ENCODE measurements at places on chromosomes 11 and 22. TPM values are rescaled to one million over a fixed set of nuclear protein-coding genes. Genes with fewer than 3 reads are reported as not detected.

The CCDC89 gene
- total RNA-seq: 1.3 TPM

DNA sequence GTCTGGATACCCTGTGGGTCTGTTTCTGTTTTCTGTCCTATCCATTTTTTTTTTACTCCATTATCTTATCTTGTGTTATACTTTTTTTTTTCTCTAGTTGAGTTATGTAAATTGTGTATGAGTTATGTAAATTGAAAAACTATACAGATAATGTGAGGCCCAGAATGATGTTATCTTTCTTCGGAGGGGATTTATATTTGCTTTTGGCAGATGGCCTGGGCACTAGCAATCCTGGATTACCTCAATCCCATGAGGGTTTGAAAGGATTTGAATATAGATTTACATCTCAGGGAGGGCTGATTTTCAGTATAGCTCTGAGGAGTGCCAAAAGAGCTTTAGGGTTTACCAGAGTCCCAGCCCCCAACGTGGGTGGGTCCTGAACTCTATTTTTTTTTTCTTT is 71.0 kb downstream of the CSTPP1 start:
- DNase-seq: no peak

The LARGE1 gene
- 48.7 TPM for total RNA-seq

GRCh38 chr22:20619045-20619892 is 111.9 kb downstream of the MED15 start:
- DNase-seq: no peak

DNA sequence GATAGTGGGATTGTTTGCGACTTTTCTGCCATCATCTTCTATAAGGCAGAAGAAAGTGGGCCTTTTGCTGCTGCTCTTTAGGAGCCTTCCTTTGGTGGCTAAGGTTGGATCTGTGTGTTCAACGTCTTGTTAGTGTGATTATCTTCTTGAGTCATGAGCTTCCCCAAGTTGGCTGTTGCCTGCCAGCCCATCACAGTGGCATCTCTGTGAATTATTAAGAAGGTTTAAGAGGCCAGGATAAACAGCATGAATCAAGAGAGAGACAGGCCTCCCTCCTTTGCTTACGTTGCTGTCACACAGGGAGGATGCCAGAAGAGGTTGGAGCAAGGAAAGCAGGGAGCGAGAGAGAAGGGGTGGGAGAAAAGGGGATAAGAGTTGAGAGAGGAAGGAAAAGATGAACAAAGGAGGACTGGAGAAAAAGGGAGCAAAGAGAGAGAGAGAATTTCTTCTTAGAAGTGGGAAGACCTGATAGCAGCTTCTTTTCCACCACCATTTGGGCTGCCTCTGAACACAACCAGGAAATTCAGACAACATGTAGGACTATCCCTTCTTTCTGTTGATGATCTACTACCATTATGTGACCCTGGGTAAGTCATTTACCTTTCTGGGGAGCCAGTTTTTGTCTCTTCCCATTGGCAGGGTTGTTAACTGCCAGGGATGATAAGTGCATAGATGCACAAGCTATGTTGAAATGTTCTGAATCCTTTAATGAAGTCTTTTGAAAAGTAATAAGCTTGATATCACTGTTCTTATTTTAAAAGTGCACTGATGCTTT is 126.5 kb downstream of the NAV2 start:
- DNase-seq: no peak

The C11orf97 gene
- not detected for total RNA-seq

GRCh38 chr11:71169313-71169712 is 83.1 kb downstream of the SHANK2 start:
- no peak for DNase-seq

DNA sequence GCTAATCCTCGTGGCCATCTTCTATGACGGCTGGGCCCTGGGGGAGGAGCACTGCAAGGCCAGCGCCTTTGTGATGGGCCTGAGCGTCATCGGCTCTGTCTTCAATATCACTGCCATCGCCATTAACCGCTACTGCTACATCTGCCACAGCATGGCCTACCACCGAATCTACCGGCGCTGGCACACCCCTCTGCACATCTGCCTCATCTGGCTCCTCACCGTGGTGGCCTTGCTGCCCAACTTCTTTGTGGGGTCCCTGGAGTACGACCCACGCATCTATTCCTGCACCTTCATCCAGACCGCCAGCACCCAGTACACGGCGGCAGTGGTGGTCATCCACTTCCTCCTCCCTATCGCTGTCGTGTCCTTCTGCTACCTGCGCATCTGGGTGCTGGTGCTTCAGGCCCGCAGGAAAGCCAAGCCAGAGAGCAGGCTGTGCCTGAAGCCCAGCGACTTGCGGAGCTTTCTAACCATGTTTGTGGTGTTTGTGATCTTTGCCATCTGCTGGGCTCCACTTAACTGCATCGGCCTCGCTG is 12.1 kb downstream of the MTNR1B start:
- no peak for DNase-seq

The HEPN1 gene
- not detected for total RNA-seq

DNA sequence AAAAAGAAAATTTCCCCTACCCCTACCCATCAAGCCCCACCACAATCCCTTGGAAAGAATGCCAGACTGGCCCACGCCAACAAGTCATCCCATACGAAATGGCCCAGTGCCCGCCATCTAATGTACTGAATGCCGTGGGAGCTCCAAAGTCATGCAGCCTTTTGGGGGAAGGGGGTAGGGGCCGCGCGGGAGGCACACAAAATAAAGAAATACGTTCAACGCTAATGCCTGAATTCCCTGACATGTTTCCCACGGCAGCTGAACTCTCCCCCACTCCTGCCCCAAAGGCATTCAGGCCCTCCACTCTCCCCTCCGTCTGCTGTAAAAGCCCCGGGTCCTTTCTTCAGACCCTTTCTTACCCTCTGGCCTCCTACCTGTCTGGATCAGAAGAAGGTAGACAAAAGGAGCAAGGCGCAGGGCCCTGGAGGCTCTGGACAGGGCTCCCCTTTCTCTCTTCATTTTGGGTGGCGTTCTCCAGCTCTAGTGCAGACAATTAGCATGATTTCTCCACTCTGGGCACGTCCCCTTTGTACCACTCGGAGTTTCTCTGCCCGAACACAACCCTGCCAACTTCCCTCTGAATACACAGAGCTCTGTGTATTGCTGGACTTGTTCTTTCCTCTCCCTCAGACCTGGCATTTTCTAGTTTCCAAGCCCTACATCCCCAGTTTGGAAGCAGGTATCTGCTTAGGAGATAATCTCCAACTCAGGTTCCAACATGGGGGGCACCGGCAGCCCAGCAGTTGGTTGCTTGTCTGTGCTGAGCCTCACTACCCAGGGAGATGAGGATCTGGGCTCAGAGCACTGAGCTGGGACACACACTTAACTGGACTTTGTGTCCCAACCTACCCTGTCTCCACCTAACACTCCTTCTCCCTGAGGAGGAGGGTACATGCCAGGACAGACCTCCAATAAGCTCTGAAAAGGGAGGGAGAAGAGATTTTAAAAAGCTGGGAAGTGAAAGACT is at the start of gene HEPACAM:
Gene HEPACAM, minus strand, starts transcription at position 500 of the 967 bp plus-strand sequence. Its CDS starts 41 bp downstream, at position 459.
- no peak for DNase-seq

The YPEL1 gene
- 1.2 TPM for total RNA-seq

GRCh38 chr11:17770048-17770652 is 35.6 kb downstream of the KCNC1 start:
- DNase-seq: peak; percentile 58

DNA sequence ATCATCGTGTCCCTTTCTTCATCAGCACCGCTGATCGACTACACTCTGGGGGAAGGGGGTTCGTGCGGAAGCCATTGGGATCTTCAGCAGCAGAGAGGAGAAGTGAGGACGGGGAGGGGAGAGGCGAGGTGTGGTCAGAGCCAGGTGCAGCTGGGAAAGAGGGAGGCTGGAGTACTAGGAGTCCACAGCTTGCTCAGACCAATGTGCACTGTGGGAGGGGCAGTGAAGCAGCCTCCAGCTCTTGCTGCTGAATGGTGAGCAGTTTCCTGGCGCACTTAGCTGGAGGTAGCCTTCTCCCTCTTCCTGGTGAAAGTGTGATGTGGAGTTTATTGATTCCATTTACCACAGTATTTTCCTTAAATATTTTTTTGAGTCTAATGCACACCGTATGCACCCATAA is 99.0 kb upstream of the NECTIN1 start:
- DNase-seq: peak; percentile 29

DNA sequence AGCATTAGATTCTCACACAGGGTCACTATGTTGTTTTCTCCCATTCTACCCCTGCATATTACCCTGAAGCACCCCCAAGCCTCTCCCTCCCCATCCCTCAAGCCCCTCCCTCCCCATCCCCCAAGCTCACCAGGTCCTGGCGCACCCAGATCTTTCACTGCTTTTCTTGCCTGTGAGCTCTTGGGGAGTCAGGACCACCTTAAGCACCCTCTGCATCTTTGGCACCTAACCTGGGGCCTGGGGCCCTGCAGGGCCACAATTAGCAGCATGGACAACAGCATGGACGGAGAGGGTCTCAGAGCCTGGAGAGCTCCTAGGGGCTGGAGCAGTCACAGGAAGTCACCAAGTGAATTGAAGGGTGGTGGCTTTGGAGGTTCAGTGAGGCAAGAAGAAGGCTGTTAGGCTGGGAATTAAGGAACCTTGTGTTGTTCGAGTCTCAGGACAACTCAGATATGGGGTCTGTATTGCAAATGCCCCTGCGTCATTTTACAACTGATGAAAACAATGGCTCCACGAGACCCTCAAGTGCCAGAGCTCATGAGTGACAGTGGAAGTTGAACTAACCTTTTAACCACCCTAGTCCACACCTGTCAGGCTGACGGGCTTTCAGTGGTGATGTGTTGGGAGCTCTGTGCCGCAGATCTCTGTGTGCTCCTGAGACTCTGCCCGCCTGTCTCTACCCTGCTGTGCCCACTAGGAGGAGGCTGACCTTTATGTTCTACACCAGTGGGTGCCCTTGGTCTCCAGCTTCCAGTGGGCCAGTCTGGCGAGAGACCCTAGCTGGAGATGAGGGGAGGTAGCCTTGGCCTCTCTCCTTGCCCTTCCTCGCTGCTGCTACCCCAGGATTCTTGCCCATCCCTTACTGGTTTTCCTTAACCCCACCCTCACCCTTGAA is 111.3 kb upstream of the OR4B1 start:
- DNase-seq: no peak

- peak; percentile 60 for DNase-seq
Measured at GRCh38 chr11:93481279-93481678, 61.9 kb downstream of the SMCO4 start.

- DNase-seq: no peak
Measured at GRCh38 chr22:19525666-19526065, 1.5 kb upstream of the CLDN5 start.

The OR8G1 gene
- total RNA-seq: not detected

Measured in posterior vena cava (tissue), 2 donors.